ENCODE measurements at places on chromosomes 5 and 9. TPM values are rescaled to one million over a fixed set of nuclear protein-coding genes. Genes with fewer than 3 reads are reported as not detected.

The HAVCR2 gene
- total RNA-seq: 66.9 TPM

The ADAMTSL1 gene
- not detected for total RNA-seq

The CDH9 gene
- not detected for total RNA-seq

The TMEM252 gene
- total RNA-seq: not detected

The GFRA3 gene
- not detected for total RNA-seq

The CCNJL gene
- total RNA-seq: not detected

The NR3C1 gene
- total RNA-seq: 81.6 TPM

The CCDC192 gene
- not detected for total RNA-seq

The SPINK7 gene
- total RNA-seq: not detected

The LRRC70 gene
- total RNA-seq: 1.2 TPM

The KIAA0825 gene
- 1.7 TPM for total RNA-seq

DNA sequence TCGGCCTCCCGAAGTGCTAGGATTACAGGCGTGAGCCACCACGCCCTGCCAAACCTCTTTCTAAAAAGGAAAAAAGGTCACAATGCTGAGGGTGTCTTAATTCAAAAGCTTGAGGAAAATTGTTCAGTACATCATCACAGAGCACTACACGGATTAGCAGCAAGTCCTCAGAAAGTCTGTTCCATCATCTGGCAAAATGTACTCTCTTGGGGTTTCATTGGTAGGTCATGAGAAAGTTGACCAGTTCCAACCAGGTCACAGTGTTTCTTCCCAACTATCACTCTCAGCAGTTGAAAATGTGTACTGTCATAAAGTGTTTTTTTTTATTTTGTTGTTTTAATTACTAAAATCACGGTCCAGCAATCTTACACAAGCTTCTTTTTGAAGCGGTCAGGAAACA lies 299.6 kb downstream of the FBXL7 start:
- no peak overlapping the region for H3K4me3 ChIP-seq
- DNase-seq: no peak
- H3K27ac ChIP-seq: no peak overlapping the region
- no peaks in the 10 kb centered on the region for H3K27me3 ChIP-seq

- no peak overlapping the region for H3K4me3 ChIP-seq
- H3K27ac ChIP-seq: no peak overlapping the region
- H3K4me1 ChIP-seq: no peaks in the 10 kb centered on the region
- peaks cover 5% of the 10 kb centered on the region for H3K27me3 ChIP-seq
Observed at GRCh38 chr5:59709846-59710245, 183.7 kb downstream of the PDE4D start.

DNA sequence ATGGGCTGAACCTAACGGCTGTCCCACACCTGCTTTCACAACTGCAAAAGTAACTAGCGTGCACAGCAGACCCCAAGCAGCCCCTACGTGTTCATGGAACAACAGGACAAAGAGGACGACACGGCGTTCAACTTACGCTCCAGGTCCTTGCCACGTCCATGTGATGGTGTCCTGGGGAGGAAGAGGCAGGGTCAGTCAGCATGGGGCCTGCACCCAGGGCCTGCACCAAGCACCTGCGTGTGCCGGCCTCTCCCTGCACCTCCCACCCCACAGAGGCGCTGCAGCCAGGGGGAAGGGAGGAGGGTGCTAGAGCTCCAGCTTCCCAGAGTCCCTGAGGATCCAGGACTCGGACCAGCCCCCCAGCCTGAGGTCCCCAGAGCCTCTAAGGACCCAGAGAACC lies 35.6 kb upstream of the SLC6A3 start:
- H3K4me3 ChIP-seq: no peak overlapping the region
- no peak for DNase-seq
- H3K27me3 ChIP-seq: no peaks in the 10 kb centered on the region
- H3K36me3 ChIP-seq: peaks cover 6% of the 10 kb centered on the region
- H3K27ac ChIP-seq: no peak overlapping the region

DNA sequence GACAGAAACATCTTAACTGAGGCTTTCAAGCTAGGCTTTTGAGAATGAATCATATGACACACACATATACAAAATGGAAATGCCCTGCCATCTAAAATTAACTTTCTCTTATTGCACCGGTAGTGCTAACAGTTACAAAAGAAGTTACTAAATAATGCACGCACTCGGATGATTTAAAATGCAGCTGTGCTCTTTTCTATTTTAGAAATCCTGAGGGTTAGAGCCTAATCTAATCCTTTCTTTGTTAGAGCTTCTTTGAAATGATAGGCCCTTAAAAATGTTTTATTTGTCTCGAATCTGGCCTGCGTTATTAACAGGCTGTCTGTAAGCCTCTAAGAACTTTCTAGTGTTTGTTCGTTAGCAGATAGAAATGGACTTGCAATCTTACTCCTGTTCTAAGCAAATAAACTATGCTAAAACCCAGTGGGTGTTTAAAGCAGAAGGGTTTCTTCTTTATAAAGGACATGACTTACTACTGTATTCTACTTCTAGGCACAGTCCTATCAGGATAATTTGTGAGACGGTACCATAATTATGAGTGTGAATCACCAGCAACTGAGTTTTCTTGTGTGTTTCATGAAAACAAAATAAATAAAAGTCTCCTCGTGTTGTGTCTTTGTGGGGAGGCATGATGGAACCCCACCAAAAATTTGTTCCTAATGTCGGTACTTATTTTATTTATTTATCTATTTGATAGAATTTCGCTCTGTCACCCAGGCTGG lies 69.2 kb upstream of the MYO10 start:
- H3K4me1 ChIP-seq: no peaks in the 10 kb centered on the region
- no peak overlapping the region for H3K4me3 ChIP-seq
- no peaks in the 10 kb centered on the region for H3K27me3 ChIP-seq
- no peaks in the 10 kb centered on the region for H3K36me3 ChIP-seq
- H3K27ac ChIP-seq: no peak overlapping the region

DNA sequence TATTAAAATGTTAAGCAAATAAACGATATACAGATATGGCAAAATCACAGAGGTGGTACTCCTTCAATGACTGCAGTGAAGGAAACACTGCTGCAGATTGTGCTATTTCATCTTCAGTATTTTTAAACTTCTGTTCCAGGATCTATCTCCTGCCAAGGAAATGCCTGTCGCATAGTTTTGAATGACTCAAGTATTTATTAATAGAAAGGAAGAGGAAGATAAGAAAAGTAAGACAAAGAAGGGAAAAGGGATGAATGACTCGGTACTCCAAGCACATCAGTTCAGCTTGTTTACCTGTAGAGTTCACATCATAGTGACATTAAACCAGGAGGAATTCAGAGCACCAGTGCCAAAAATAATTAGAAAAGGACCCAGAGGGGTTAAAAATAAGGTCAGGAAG lies 5.1 kb upstream of the GPX8 start:
- no peak overlapping the region for H3K27ac ChIP-seq
- H3K27me3 ChIP-seq: peaks cover 55% of the 10 kb centered on the region
- no peak overlapping the region for H3K4me3 ChIP-seq
- H3K4me1 ChIP-seq: no peaks in the 10 kb centered on the region
- no peak for DNase-seq
- H3K36me3 ChIP-seq: no peaks in the 10 kb centered on the region

DNA sequence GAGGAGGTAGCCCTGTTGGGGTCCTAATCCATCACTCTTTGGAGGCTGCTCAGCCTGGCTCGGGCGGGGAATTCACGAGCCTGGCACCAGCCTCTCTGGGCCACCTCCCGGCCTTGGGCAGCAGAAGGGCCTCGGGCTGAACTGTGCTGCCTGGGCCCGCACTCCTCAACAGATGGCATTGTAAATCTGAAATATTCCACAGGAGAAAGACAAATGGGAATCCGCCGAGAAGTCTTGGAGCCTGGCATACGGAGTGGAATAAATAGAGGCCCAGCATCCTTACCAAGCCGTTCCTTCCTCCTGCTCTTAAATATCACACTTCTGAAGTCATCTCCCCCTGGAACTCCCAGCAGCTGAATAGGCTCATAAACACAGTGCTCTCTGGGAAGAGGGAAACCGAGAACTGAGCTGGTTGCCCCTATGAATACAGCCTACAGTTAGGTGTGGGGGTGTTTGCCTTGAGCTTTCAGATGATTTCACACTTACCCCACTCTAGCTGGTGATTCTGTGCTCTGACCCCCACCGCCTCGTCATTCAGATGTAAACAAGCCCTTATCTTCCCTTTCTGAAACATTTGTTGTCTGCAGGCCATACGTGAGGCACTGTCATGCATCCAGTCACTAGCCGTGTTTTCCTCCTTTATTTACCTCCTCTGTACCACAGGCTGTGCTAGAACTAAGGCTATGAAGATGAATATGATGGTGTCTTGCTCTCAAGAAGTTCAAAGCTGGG lies 455.0 kb upstream of the CLINT1 start:
- H3K36me3 ChIP-seq: no peaks in the 10 kb centered on the region
- H3K4me1 ChIP-seq: no peaks in the 10 kb centered on the region
- H3K27me3 ChIP-seq: no peaks in the 10 kb centered on the region
- H3K4me3 ChIP-seq: no peak overlapping the region
- H3K27ac ChIP-seq: no peak overlapping the region
- DNase-seq: no peak

DNA sequence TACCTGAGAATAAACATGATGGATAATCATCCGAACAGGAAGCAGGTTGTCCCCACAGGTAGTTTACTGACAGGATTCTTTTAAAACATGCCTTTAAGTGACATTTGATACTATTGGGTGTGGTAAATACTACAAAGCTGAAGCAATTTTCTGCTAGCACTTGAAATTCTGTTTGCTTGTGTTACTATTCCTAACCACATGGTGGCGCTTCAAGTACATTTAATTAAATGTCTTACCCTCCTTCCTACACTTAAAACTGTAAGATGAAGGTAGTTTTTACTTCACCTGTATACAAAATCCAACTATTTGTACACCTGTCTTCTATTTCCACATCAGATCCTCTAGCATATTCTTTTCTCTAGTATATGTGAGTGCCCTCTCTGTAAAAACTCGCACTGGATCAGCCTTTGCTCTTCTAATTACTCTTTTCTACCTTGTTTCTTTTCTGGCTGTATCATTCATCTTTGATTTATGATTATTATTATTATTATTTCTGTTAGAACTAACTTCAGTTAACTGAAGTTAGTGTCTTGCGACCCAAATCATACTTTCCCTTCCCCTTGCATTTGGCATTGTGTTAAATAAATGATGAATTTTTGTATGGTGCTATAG lies 18.4 kb downstream of the SLC25A46 start:
- peaks cover 32% of the 10 kb centered on the region for H3K4me1 ChIP-seq
- no peak overlapping the region for H3K4me3 ChIP-seq
- peaks cover 31% of the 10 kb centered on the region for H3K36me3 ChIP-seq
- no peak overlapping the region for H3K27ac ChIP-seq
- no peak for DNase-seq

- no peaks in the 10 kb centered on the region for H3K4me1 ChIP-seq
- H3K27ac ChIP-seq: no peak overlapping the region
- H3K36me3 ChIP-seq: no peaks in the 10 kb centered on the region
Observed at GRCh38 chr5:77893225-77893860, 117.2 kb upstream of the TBCA start.

- peaks cover 31% of the 10 kb centered on the region for H3K27me3 ChIP-seq
- DNase-seq: no peak
- H3K4me1 ChIP-seq: peaks cover 14% of the 10 kb centered on the region
- no peak overlapping the region for H3K4me3 ChIP-seq
Observed at GRCh38 chr5:77498952-77499351, 6.8 kb upstream of the WDR41 start.

DNA sequence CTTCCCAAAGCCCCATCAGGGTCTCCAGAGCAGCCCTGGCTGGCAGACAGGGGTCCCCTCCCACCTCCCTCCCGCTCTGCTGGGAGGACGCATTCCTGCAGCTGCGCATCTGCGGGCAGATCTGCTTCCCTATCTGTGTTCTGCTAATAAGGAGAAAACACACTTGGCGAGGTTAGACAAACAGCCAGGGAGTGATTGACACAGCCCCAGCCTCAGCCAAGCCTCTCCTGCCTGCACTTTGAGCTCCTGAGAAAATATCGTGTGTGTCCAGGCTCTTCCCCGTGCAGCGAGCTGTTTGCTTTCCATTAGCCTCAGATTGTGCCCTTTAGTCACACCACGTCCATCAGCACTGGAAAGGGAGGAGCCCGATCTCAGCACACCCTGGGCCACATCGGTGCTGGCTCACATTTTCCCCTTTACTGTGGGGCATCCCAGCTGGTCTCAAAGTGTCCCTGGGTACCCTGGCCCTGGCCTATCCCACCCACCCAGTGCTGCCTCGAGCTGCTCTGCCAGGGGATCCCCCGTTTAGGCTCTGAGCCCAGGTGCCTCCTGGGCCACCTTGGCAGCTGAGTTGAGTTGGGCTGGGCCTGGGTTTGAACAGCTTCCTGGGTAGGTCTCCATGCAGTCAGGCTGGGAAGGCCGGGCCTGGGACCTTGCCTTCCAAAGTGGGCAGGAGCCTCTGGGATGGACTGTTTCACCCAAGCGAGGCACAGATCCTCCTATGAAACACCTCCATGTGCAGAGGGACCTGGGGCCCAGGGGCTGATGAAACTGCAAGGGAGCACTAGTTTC lies 61.1 kb downstream of the BARX1 start:
- peak; percentile 13 for DNase-seq
- peaks cover 12% of the 10 kb centered on the region for H3K4me1 ChIP-seq
- H3K27ac ChIP-seq: no peak overlapping the region
- no peaks in the 10 kb centered on the region for H3K27me3 ChIP-seq
- H3K36me3 ChIP-seq: peaks cover 3% of the 10 kb centered on the region

DNA sequence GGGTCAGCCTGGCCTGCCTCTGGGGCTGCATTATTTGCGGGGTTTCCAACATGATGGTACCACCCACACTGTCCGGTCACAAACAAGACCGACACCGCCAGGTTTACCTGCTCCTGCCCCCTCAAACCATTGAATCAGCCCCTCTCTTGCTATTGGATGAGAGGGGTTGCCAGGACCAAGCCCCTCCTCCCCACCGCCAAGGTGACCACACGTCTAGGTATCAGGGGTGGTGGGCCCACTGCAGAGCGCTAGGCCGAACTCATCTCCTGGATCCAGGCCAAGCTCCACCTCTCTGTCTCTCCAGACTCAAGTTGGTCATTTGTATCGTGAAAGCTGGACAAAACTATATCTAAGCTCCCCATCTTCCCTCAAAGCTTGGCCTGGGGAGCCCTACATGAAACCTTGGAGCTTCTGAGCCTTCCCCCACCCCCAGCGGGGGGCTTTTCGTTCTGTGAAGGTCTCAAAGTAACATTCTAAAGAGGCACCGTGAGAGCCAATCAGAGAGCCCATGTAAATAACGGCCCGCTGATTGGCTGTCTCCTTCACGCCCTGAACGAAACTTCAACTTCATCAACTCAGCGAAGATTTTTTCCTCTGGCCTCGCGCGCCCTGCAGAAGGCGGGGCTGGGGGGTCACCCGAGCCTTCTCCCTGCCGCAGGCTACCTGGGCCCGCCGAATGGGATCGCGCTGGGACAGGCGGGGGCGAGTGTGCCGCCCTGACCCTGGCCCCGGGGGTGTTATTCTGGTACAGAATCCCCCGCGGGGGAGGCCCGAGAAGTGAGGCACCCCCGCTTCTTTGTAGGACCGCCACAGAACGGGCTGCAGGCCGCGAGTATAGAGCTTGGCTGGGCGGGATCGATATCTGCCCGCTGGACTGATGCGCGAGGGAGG lies 49.6 kb upstream of the PSD2 start:
- no peak overlapping the region for H3K27ac ChIP-seq
- H3K36me3 ChIP-seq: no peaks in the 10 kb centered on the region
- peak; percentile 36 for DNase-seq
- peaks cover 61% of the 10 kb centered on the region for H3K27me3 ChIP-seq
- H3K4me1 ChIP-seq: peaks cover 22% of the 10 kb centered on the region

- H3K27me3 ChIP-seq: no peaks in the 10 kb centered on the region
- no peak overlapping the region for H3K4me3 ChIP-seq
- H3K36me3 ChIP-seq: no peaks in the 10 kb centered on the region
- no peaks in the 10 kb centered on the region for H3K4me1 ChIP-seq
- no peak for DNase-seq
Observed at GRCh38 chr5:137486707-137487106, 12.4 kb downstream of the SPOCK1 start.
